ENCODE measurements at places on chromosomes 1 and 21.

- DNase-seq: no peak
These were observed 27.8 kb downstream of the IGFN1 start for GRCh38 chr1:201218409-201218808.

- DNase-seq: no peak
These were observed 84.8 kb downstream of the POFUT2 start for GRCh38 chr21:45202889-45203288.

- DNase-seq: no peak
These were observed 29.2 kb downstream of the EYA3 start for GRCh38 chr1:28058971-28059878.

- DNase-seq: no peak
These were observed 40.5 kb downstream of the CD34 start for GRCh38 chr1:207870306-207871031.

GRCh38 chr1:19074361-19074901 lies 118.0 kb upstream of the IFFO2 start:
- DNase-seq: peak; percentile 24

DNA sequence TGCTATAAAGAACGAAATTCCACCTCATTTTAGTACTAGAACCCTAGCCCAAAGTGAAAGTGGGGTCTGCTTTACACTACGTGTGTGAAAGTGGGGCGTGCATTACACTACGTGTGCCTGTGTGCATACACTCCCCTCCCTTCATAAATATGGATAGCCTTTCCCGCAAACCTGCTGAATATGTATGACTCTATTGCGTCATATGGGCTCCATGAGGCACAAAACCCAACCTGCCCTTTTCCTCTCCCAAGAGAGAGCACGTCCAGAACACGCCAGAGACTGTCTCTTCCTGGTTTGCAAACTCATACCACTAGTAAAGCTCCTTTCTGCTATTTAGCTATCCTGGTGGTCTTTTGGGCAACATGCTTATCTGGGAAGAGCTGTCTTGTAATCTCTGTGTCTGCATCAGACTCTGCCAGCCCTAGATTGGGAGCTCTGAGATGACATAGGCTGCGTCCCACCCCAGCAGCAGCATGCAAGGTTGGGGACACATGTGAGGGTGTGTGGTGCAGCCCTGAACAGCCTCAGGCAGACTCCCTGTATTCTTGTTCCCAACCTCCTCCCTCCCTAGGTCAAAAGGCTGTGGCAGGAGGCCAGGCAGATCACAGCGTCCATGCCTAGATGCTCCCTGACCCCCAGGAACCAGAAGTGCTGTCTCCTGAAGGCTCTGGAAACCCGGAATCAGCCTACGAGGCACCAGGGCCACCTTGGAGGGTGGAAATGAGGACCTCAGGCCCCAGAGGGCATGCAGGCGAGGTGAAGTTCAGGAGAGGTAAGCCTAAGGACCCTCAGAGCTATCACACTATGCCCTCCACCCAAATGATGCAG lies 12.3 kb upstream of the PADI1 start:
- no peak for DNase-seq

GRCh38 chr1:232904566-232904965 lies 45.8 kb upstream of the NTPCR start:
- DNase-seq: no peak

DNA sequence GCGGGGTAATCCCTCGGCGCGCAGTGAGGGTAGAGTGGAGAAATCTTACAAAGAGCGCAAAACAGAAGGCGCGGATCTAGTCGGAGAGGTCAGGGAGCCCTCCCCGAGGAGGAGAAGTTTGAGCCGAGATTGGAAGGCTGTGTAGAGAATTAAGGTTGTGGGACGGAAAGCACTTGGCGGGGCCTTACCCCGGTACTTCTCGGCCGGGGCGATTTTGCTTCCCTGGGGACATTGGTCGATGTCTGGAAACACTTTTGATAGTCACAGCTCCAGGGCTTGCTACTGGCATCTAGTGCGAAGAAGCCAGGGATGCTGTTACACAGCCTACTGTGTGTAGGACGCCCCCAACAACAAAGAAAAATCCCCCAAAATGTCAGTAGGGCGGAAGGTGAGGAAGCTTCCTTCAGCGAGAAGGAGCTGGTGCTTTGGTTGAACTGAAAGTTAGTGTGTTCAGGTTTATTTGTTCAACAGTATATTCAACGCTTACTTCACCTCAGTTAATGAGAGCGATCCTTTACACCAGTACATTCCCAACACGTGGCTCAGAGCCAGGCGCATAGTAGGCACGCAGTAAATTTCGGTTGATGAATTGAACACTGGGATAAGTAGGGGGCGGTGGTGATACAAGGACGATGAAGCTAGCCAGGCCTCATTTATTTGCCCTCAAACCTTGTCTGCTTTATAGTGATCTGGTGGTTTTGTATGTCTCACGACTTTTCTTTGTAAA lies 807 bp downstream of the CEP85 start:
- DNase-seq: peak; percentile 17

DNA sequence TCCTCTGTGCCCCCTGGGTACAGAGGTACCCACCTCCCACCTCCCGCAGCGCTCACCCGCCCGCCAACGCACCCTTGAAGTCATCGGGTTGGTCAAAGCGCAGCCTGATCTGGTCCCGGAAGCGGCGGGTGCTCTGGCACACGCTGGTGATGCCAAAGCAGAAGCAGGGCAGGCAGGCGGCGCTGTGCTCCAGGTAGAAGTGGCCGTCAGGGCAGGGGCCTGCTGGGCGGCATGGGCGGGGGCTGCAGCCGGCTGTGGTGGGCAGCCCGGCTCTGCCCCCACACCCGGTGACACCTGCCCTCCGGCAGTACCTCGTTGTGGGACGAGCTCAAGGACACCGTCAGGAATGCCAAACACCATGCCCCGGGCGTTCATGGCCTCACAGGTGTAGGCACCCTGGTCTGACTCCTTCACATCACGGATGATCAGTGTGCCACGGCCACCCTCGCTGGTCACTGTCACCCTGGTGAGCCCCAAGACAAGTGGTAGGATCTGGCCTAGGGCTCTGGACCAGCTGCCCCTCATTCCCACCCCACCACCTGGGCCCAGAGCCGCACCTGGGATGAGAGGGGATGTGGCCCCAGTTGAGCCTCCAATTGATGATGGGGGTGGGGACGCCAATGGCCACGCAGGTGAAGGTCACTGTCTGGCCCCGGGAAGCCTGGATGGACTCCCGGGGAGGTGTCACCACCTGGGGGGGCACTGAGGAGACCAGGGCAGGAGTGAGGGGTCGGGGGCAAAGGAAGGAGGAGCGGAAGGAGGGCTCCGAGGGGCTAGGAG lies 52.5 kb downstream of the HSPG2 start:
- DNase-seq: no peak

GRCh38 chr1:10960411-10961299 lies 51.8 kb upstream of the TARDBP start:
- peak; percentile 76 for DNase-seq

GRCh38 chr21:36976882-36977651 lies 10.6 kb upstream of the HLCS start:
- DNase-seq: peak; percentile 9

DNA sequence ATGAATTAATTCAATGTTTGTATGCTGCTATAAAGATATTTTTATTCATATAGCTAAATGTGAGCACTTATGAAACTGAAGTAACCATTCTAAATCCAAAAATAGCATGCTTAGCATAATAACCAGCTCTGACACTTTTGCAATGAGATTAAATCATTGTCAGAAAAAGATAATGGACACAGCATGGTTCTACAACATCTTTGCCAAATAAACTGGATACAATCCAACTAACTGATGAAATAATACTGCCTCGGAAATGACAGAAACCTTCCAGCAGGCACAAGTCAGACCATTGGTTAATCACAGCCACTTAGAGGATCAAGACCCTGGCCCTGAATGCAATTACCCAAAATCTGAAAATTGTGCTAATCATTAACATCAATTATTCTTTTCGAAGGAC lies 592.7 kb upstream of the ADGRL4 start:
- DNase-seq: no peak

GRCh38 chr21:34883491-34884271 lies 165.4 kb downstream of the RUNX1 start:
- no peak for DNase-seq

GRCh38 chr1:24089743-24090555 lies 22.0 kb downstream of the MYOM3 start:
- DNase-seq: no peak

DNA sequence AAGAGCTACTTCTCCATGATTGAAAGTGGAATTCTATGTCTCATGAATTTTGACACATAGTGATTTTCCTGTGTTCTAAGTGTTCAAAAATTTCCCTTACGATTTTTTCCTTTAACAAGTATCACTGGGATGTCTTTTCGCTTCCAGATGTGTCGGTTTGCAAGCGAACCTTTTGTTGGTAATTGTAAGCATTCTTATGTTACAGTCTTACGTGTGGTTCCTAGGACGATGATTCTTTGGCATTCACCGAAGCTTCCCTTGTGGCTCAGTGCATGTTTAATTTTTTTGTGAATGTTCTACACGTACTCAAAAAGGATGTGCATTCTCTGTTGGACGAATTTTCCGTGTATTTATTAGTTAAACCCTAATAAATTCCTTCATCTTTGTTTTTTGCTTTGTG lies 211.6 kb downstream of the CAMTA1 start:
- no peak for DNase-seq

- DNase-seq: no peak
These were observed 5.4 kb upstream of the COQ8A start for GRCh38 chr1:226934483-226935237.

- no peak for DNase-seq
These were observed 60.3 kb downstream of the SLC45A1 start for GRCh38 chr1:8378178-8378577.

GRCh38 chr1:220077887-220078286 lies 11.7 kb downstream of the BPNT1 start:
- DNase-seq: no peak

DNA sequence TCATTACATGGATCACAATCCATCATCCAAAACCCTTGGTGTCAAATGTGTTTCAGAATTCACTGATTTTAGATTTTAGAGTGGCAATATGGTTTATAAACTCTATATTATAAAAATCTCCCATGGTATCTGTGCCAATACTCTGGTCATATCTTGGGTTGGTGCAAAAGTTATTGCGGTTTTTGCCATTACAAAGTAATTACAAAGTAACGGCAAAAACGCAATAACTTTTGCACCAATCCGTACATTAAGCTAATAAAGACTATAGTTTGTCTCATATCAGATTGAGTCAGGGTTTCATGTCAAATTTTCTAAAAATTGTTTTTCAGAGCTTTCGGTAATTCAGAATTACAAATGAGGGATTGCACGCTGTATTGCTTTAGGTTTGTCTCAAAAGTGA lies 23.4 kb upstream of the NTMT2 start:
- DNase-seq: no peak

- no peak for DNase-seq
These were observed 33.5 kb downstream of the PDPN start for GRCh38 chr1:13617108-13617507.

DNA sequence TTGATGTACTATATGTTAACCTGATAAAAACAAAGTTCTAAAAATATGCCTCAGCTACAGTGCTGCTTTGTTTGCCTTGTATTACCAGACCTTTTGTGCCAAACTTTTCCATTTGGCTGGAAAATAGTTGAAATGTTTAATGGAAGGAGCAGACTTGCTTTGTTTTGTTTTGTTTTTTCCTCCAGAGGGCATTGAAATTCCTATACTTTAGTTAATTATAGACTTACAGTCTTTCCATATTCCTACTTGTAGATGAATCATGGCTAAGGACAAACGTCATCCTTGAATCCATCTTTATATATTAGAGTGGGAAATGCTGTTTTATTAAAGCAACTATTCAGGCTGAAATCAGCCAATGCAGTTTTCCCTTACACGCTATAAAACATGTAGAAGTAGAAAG lies 6.7 kb downstream of the CAP1 start:
- DNase-seq: no peak

GRCh38 chr1:15153184-15153841 lies at the start of gene TMEM51:
Gene TMEM51, plus strand, starts transcription at chr1:15153747. Its CDS starts 61,341 bp downstream, at chr1:15215088.
- no peak for DNase-seq

GRCh38 chr1:25360596-25361581 lies 22.8 kb downstream of the TMEM50A start:
- DNase-seq: no peak

- no peak for DNase-seq
These were observed 5.4 kb upstream of the ZNF691 start for GRCh38 chr1:42841010-42841409.

- DNase-seq: no peak
These were observed 121.0 kb upstream of the CXADR start for GRCh38 chr21:17391811-17392340.

DNA sequence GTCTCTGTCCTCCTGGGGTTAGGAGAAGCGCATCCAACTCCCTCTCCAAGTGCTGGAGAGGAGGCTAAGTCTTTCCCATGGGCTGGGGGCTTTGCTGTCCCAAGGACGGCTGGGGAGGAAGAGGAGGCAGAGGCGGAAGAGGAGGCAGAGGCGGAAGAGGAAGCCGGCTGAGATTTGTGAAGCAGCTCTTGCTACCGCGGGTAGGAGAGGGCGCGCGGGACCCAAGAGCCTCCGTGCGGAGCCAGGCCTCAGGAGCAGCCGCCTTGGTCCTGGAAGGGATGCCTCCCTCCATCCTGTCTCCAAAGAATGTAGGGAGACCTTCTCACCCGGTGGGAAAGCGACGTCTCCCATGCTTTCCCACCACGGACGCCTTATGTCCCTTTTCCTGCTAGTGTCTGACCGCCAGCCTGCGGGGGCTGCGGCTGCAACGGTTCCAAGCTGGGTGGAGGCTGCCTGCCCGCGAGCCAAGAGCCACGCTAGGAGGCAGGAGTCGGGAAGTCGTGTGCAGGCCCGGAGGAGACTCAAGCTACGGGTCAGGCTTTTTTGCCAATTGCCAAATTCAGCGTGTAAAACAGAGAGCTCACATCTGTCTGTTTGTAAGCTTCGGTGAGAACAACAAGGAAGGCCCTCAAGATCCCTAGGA lies 320.3 kb downstream of the FAM72C start:
- no peak for DNase-seq

- DNase-seq: peak; percentile 61
These were observed at the start of gene KCNA3 for GRCh38 chr1:110674337-110675059. Gene KCNA3, minus strand, starts transcription at chr1:110674940. Its CDS starts 131 bp downstream, at chr1:110674809.

GRCh38 chr1:232764458-232765251 lies 40.6 kb upstream of the MAP10 start:
- no peak for DNase-seq

DNA sequence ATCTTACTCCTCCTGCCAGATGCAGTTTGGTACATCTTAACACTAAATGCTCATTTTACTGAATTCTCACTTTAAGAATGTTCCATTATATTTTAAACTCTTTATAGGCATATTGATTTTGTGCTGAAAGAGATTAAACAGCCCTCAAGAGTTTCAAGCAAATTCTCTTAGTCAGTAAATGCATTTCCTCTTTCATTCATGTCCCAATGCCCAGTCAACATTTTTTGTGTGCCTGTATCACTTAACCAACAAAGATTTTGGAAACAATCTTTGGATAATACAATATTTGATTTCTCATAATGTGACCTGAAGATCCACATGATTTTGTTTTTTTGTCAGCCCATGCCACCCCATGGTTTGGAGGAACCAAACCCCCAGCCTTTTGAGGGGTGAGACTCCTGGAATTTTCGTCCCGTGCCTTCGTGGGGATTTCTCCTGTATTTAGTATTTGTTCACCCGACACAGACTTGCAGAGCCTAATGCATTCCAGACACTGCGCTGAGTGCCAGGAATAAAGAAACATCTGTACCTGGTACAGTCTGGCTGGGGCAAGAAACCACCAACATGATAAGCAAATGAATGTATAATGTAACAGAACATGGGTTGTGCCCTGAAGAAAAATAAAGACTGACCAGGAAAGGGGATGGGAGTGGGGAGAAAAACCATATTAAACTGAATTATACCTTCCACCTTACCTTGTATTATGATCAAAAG lies 47.1 kb upstream of the ETS2 start:
- no peak for DNase-seq
